Activated CD4-positive, CD25-positive, alpha-beta regulatory T cell treated with anti-CD3 and anti-CD28 coated beads, Interleukin-2, amount 50 U/mL, for 16 hours (primary cell): ENCODE measurements at places on chromosomes 1 and 21.

DNA sequence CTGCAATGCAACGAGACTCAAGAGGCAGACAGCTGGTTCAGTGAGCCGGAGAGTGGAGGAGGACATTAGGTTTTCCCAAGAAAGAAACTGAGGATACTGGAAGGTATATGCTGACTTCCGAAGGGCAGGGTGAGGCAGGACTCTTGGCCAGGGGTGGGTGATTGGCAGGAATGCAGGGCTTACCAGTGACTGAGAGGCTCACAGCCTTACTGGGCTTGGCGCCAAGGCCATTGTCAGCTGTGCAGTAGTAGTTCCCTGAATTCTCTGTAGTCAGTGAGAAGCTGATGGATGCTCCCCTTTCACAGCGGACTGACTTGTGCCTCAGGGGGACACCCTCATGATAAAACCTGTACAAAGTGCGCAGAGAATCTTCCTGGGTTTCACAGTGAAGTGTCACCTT lies 9.6 kb downstream of the FCRL5 start:
- DNase-seq = no peak

- DNase-seq = no peak
Measured at GRCh38 chr1:161973924-161974845, 49.5 kb downstream of the OLFML2B start.

- no peak for DNase-seq
Measured at GRCh38 chr1:64030411-64030810, 173.0 kb upstream of the UBE2U start.

DNA sequence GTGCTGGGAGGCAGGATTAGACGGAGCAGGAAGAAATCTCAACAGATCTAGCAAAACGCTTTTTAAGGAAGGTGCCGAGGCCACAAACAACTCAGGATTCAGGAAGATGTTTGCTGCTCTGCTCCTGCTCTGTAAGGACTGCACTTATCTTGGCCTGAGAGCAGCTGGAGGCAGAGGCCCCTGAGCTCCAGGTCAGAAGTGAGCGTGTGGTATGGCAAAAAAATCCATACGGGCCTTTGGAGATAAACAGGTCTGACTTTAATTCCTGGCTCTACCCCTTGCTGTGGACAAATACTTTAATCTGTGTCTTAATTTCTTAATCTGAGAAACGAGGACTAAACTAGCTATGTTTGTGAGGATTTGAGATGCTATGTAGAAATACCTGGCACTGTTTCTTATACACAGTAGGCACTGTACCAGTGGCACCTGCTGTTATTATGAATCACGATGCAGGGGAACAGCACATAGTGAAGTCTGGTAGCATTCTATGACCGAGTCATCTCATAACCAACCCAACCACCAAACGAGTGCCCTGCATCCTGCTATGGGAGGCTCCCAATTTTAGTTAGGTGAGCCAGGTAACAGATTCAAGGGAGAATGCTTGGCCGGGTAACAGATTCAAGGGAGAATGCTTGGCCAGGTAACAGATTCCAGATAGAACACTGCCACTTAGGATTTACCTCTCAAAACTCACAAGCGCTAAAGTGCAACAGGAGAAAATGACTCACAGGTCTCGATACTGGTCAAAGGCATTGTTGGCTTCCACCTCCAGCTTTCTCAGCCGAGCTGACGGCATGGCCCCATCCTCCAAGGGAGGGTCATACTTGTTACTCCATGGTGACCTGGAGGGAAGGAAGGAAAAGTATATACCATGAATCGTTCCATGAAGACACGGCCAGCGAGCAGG lies 65.9 kb downstream of the SLC66A1 start:
- DNase-seq = no peak

- DNase-seq = no peak
Measured at GRCh38 chr1:47940326-47940725, 56.9 kb downstream of the TRABD2B start.

DNA sequence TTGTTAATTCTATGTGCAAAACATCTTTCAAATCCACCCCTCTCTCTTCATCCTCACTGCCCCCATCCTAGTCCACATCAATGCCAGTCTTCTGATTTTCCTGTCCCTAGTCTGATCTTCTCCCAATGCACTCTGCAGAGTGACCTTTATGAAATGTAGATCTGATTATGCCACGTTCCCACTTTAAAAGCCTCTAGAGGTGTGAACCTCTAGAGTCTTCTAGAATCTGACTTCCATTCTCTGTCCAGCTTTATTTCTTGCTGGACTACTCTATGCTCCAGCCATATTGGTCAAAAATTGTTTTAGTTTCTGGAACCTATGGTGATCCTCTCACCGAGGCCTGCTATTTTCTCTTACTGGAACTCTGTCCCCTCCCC lies 32.5 kb downstream of the ZNF648 start:
- DNase-seq = no peak

GRCh38 chr1:63640633-63641567 lies 47.7 kb downstream of the PGM1 start:
- DNase-seq = no peak

- DNase-seq = no peak
Measured at GRCh38 chr1:47643306-47644211, 205.7 kb downstream of the FOXD2 start.

- no peak for DNase-seq
Measured at GRCh38 chr1:17120962-17121837, 1.9 kb upstream of the PADI2 start.

GRCh38 chr21:33762803-33763581 lies 120.7 kb downstream of the ITSN1 start:
- no peak for DNase-seq

DNA sequence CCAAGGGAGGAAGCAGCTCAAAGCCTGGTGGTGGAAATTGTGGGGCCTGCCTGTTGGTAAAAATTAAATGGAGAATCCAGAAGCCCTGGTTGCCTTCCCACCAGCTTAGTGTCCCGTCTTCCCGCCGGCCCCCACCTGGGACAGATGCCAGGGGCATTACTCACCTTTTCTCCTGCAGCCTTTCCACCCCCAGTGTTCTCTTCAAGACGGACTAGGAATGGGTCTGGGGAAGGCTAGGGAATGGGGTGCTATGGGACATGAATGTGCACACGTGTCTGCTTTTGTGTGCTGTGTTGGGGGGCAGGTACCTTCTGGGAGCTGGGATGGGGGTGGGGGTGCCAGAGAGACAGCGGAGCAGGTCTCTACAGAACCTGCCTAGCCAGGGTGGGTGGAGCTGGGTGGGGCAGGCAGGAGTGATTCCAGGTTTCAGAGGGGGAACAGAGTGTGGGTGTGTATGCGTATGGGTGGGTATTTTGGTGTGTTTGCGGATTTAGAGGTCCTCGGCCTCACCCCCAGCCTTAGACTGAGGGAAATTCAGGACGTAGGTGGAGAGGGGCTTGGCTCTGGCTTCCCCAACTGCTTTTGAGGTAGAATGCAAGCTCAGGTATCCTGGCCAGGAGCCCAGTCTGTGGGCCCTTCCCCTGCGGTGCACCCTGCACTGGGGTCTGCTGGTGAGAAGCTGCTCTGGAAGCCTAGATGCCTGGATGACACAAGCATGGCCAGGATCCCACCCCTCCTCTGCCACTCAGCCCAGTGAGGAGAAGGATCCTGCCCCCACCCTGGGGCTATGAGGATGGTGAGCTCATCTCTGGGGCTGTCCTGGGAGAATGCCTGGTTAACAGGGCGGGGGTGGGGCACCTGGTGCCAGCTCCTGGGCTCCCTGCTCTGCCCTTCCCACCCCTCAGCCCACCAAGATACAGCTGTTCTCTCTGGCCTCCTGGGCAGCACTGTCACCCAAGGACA lies 7.8 kb downstream of the VANGL2 start:
- DNase-seq = no peak

GRCh38 chr1:17630048-17630830 lies 90.7 kb downstream of the ARHGEF10L start:
- DNase-seq = no peak

- DNase-seq = no peak
Measured at GRCh38 chr1:7026169-7026568, 240.9 kb downstream of the CAMTA1 start.

- DNase-seq = peak; percentile 10
Measured at GRCh38 chr1:15100121-15100879, 53.2 kb upstream of the TMEM51 start.

DNA sequence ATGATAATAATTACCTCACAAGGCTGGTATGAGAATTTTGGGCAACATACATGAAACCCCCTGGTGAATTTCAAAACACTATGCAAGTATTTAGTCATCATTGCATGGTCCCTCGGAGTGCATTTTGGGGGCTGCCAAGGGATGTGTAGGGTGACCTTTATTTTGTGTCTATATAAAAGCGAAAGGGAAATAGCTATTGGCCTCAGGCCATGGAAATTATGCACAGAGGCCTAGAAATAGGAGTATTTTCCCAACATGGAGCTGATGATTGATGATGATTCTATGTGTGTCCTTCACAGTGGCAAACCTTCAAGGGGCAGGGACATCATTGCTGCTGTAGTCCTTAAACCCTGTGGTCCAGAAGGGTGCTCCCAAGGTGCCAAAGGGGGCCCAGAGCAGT lies 265.5 kb downstream of the ST6GALNAC3 start:
- DNase-seq = no peak

- DNase-seq = no peak
Measured at GRCh38 chr1:20110679-20111078, 8.7 kb downstream of the PLA2G2D start.

- DNase-seq = no peak
Measured at GRCh38 chr1:56456435-56457101, 122.8 kb downstream of the PLPP3 start.

DNA sequence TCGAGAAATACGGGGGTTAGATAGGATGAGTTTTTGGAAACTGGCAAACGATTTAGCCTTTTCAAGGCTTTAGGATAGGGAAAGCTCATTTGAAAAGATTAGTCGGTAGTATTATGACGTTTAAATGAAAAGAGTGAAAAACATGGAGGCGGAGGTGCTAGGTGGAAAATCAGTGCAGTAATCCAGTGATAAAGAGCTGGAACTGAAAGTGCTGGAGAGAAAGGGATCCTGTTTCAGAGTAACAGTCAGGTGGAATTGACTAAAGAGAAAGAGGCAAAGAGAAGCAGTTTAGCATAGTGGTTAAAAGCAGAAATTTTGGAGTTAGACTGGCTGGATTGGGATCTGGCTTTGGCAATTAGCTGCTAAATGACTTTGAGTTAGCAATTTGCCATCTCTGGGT lies 945 bp downstream of the WDR3 start:
- DNase-seq = no peak

GRCh38 chr1:200972985-200973742 lies 50.4 kb downstream of the KIF21B start:
- no peak for DNase-seq

- DNase-seq = no peak
Measured at GRCh38 chr1:186793582-186793927, 35.2 kb upstream of the PLA2G4A start.

- DNase-seq = no peak
Measured at GRCh38 chr1:209870151-209870831, 42.5 kb downstream of the UTP25 start.

GRCh38 chr1:160743266-160743665 lies 4.2 kb downstream of the SLAMF7 start:
- DNase-seq = no peak

- no peak for DNase-seq
Measured at GRCh38 chr1:11352058-11352715, 79.2 kb downstream of the UBIAD1 start.

DNA sequence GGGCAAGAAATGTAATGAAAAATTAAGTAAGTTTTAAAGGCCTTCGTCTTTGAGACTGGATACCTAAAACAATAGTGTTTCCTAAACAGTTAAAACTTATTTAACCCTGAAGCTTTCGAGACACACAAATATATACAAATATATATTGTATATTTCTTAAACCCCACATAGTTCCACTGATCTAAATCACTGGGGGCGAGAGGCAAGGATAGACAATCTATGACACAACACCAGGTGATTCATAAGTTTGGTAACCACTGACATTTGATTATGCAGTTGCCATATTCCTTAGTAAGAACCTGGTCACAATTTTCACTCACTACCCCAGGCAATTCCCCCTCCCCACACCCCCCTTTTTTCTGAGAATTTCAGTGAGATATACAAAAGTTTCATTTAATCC lies 55.3 kb upstream of the BOLA1 start:
- DNase-seq = no peak

GRCh38 chr1:98478121-98478520 lies 183.4 kb upstream of the SNX7 start:
- no peak for DNase-seq

- no peak for DNase-seq
Measured at GRCh38 chr1:27535386-27535785, 45.4 kb upstream of the WASF2 start.

GRCh38 chr1:29708796-29709703 lies 472.7 kb downstream of the PTPRU start:
- DNase-seq = no peak
